ENCODE measurements at places on chromosomes 12 and 14. TPM values are rescaled to one million over a fixed set of nuclear protein-coding genes. Genes with fewer than 3 reads are reported as not detected.

TAS2R9 gene
- total RNA-seq = 0.09 TPM

OR4E2 gene
- not detected for total RNA-seq

NOVA1 gene
- total RNA-seq = 1.9 TPM

PAPLN gene
- total RNA-seq = 1.5 TPM

AP5M1 gene
- total RNA-seq = 20.7 TPM

SLC25A3 gene
- 629 TPM for total RNA-seq

GLI1 gene
- 0.45 TPM for total RNA-seq

KRT6C gene
- total RNA-seq = not detected

CLEC4A gene
- 0.09 TPM for total RNA-seq

C12orf54 gene
- total RNA-seq = not detected

ANKRD33 gene
- 0.09 TPM for total RNA-seq

BEGAIN gene
- total RNA-seq = not detected

TSHR gene
- not detected for total RNA-seq

IGF1 gene
- 0.09 TPM for total RNA-seq

SDR9C7 gene
- not detected for total RNA-seq

NID2 gene
- 14.2 TPM for total RNA-seq
